ENCODE measurements at places on chromosomes 7 and 10. TPM values are rescaled to one million over a fixed set of nuclear protein-coding genes. Genes with fewer than 3 reads are reported as not detected.

FRMD4A gene
- polyA plus RNA-seq, result 27.6 TPM

THAP5 gene
- polyA plus RNA-seq, result 5.2 TPM

WNT8B gene
- polyA plus RNA-seq, result not detected

VAX1 gene
- polyA plus RNA-seq, result not detected

SP8 gene
- polyA plus RNA-seq, result 0.10 TPM

GSAP gene
- 2.6 TPM for polyA plus RNA-seq

IGFBP1 gene
- not detected for polyA plus RNA-seq

OIT3 gene
- polyA plus RNA-seq, result not detected

FAM25A gene
- 5.8 TPM for polyA plus RNA-seq

PRF1 gene
- polyA plus RNA-seq, result 0.07 TPM

CYP2C9 gene
- not detected for polyA plus RNA-seq

AKR1C8 gene
- polyA plus RNA-seq, result not detected

GARS1 gene
- 609 TPM for polyA plus RNA-seq

OR9A4 gene
- polyA plus RNA-seq, result not detected

SPDYE9 gene
- not detected for polyA plus RNA-seq

FOXI2 gene
- not detected for polyA plus RNA-seq

FAM241B gene
- 10.1 TPM for polyA plus RNA-seq

SPDYE16 gene
- not detected for polyA plus RNA-seq

CFAP69 gene
- polyA plus RNA-seq, result 0.48 TPM

FFAR4 gene
- not detected for polyA plus RNA-seq

INA gene
- 3.7 TPM for polyA plus RNA-seq

ASZ1 gene
- polyA plus RNA-seq, result not detected

PDIA4 gene
- polyA plus RNA-seq, result 194 TPM

DNAJB9 gene
- 8.2 TPM for polyA plus RNA-seq

PPP1R9A gene
- polyA plus RNA-seq, result not detected

PRSS2 gene
- polyA plus RNA-seq, result not detected

NKX6-2 gene
- polyA plus RNA-seq, result not detected

ZNF777 gene
- polyA plus RNA-seq, result 8.4 TPM

SPDYE8 gene
- not detected for polyA plus RNA-seq

TSPAN12 gene
- 0.15 TPM for polyA plus RNA-seq

XRCC2 gene
- 3.7 TPM for polyA plus RNA-seq
